Small intestine (tissue), 16 donors: ENCODE measurements at places on chromosomes 3 and 15. TPM values are rescaled to one million over a fixed set of nuclear protein-coding genes. Genes with fewer than 3 reads are reported as not detected.

DNA sequence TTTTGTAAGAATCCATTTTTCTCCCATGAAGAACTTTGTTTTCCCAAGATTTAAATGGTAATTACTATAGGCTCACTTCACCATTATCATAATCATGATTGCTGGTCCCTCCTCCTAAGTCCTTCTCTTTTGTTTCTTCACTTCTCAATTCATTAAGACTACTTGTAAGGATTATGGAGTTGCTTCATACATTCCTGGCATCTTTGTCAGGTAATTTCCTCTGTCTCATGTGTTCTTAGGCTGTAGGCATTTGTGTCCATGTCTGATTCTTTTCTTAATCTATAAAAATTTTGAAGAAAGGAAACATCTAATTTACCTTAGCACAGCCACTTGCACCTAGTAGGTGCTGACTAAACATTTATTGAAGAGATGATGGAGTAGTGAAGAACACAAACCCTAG lies 79.9 kb upstream of the SATB1 start:
- no peaks in the 10 kb centered on the region for H3K4me1 ChIP-seq
- DNase-seq: no peak
- no peak overlapping the region for H3K4me3 ChIP-seq
- no peak overlapping the region for H3K27ac ChIP-seq
- H3K36me3 ChIP-seq: no peaks in the 10 kb centered on the region

- DNase-seq: no peak
- H3K36me3 ChIP-seq: no peaks in the 10 kb centered on the region
- no peaks in the 10 kb centered on the region for H3K27me3 ChIP-seq
- no peaks in the 10 kb centered on the region for H3K4me1 ChIP-seq
These were observed 372.5 kb upstream of the BCHE start for GRCh38 chr3:166209701-166210100.

GRCh38 chr3:95334461-95334860 lies 1271.6 kb downstream of the NSUN3 start:
- DNase-seq: no peak
- H3K4me3 ChIP-seq: no peak overlapping the region
- no peak overlapping the region for H3K27ac ChIP-seq
- no peaks in the 10 kb centered on the region for H3K36me3 ChIP-seq
- no peaks in the 10 kb centered on the region for H3K27me3 ChIP-seq

DNA sequence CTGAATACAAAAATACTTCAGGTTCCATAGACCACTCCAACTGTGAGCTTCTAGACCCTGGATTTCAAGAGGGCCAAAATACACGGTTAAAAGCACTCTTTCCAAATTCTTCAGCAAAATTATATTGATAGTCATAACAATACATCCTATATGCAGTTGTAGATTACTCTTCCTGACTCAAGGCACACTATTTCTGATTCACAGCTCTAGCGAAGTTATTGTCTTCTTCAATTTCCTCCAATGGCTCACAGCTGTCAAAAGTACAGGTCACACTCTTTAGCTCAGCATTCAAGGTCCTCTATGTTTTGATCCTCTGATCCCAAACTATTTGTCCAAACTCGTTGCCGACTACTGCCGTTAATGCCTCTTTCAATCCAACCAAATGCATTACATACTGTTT lies 13.5 kb upstream of the CCDC80 start:
- no peak overlapping the region for H3K27ac ChIP-seq
- no peaks in the 10 kb centered on the region for H3K36me3 ChIP-seq
- H3K4me1 ChIP-seq: no peaks in the 10 kb centered on the region

DNA sequence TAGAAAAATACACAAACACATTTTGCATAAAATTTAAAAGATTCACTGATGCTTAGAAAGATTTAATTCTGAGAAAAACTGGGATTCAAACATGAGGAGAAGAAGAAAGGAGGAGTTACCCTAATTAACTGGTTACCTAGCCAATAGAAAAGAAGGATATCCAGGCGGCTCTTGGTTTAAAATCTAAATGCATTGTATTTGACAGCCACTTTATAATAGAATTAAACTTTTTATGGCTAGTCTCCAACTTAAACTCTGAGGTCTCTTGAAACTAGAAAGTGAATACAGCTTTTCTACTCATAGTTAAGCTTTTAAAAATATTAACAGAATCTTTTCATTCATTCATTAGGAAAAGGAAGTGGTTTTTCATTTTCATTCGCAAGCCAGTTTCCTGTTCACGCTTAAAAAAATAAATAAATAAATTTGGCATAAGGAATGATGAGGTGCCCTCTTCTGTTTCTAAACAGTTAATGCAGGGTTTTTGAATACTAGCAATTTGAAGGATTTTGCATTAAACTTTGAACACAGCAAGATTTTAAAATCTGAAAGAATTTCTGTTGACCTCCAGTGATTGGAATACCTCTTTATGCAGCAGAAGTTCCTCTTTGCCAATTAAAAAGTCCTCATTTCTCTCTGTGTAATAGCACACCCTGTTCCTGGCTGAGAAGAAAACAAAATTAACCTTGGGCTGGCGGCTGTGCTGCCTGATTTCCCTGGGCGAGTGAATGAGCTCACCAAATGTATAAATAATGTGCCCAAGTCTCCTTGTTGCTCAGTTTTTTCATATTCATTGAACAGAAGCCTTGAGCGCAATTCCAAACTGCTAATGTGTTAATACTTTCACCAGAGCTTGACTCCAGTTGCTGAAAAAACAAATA lies 105.1 kb downstream of the ZMAT3 start:
- H3K27ac ChIP-seq: no peak overlapping the region
- no peak overlapping the region for H3K4me3 ChIP-seq
- DNase-seq: peak; percentile 1
- no peaks in the 10 kb centered on the region for H3K36me3 ChIP-seq

The IL20RB gene
- polyA plus RNA-seq: 0.58 TPM
